ENCODE measurements at places on chromosomes 2 and 18.

- DNase-seq: no peak
Observed at GRCh38 chr2:19503406-19503805, 145.0 kb upstream of the OSR1 start.

- DNase-seq: no peak
Observed at GRCh38 chr2:132936791-132937190, 266.8 kb upstream of the LYPD1 start.

DNA sequence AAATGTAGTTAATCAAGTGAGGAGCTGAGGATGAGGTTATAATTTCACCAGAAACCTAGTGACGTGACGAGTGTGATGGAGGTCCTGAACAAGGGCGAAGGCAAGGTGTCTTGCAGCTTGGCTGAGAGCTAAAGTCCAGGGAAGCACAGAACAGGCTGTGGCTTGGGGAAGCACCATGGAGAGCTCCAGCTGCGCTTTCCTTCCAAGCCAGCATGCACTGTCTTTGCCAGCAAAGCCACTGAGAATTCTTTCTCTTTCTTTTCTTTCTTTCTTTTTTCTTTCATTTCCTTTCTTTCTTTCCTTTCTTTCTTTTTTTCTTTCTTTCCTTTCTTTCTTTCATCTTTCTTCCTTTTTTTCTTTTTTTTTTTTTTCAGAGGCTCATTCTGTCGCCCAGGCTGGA, 239.3 kb downstream of the FBXO15 start:
- DNase-seq: no peak

DNA sequence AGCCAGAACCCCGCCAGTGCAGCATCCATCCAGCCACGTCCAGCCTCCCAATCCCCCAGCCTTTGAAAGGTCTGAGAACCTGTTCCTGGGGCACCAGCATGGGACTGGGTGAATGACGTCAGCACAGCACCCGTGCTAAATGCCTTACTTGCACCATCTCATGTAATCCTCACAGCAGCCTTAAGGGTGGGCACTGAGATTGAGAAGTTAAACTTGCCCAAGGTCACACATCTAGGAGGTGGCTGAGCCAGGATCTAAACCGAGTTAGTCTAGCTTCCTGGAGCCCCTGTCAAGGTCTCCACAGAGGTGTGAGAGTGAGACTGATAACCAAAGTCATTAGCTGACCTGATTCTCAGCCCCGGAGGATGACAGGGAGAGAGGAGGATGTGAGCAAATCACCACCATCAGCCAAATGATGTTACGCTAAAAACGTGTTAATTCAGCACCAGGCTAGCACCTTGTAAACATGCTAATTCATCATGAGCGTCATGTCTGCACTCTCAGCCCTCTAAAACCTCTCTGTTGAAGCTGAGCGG, 4.6 kb downstream of the CD8A start:
- no peak for DNase-seq

- DNase-seq: no peak
Observed at GRCh38 chr2:148602885-148603561, 41.5 kb upstream of the EPC2 start.

GRCh38 chr2:41927581-41928264, 120.1 kb upstream of the PKDCC start:
- DNase-seq: no peak

DNA sequence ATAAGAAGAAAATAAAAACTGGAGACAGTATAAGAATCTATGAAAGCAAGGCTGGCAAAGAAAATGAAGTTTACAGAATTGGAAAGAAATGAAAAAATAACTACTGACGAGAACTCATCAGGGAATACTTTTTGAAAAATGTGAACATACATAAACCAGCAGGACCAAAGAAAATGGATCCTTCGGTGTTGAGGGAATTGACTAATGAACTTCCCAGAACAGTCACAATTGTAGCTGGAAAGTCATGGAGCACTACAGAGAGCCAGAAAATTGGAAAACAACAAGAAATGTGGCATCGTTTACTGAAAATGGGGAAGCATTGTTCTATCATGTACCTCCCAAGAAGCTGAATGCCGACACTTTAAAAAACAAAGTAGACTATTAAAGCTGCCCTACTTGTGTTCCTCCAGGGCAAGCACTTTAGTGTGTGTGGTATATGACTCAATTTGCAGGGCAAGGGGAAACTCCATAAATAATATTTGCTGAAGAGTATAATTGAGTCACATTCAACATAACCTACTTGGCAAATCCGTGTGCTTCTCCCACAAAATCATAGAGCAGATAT, 1221.6 kb upstream of the NRXN1 start:
- no peak for DNase-seq

GRCh38 chr2:47869859-47870595, 36.3 kb downstream of the FBXO11 start:
- DNase-seq: no peak

GRCh38 chr2:175880-176820, 87.7 kb downstream of the SH3YL1 start:
- no peak for DNase-seq

- DNase-seq: no peak
Observed at GRCh38 chr2:120629241-120629895, 106.3 kb upstream of the GLI2 start.

DNA sequence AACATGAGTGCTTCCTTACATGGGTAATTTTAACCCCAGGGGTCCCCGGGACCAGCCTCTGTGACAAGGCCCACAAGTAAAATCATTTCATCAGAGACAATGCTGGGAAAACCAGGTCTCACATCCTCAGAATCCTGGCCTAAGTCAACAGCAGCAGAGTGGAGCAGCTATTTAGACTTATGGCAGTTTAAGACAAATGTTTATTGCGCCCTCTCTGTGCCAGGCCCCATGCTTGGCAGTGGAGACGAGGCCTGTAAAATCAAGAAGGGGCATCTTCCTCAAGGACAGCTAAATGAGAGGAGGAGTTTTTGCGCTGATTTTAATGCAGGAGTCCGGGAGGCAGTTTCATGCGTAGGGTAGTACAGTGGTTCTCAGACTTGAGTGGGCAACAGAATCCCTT, 56.0 kb upstream of the ACAA2 start:
- no peak for DNase-seq

DNA sequence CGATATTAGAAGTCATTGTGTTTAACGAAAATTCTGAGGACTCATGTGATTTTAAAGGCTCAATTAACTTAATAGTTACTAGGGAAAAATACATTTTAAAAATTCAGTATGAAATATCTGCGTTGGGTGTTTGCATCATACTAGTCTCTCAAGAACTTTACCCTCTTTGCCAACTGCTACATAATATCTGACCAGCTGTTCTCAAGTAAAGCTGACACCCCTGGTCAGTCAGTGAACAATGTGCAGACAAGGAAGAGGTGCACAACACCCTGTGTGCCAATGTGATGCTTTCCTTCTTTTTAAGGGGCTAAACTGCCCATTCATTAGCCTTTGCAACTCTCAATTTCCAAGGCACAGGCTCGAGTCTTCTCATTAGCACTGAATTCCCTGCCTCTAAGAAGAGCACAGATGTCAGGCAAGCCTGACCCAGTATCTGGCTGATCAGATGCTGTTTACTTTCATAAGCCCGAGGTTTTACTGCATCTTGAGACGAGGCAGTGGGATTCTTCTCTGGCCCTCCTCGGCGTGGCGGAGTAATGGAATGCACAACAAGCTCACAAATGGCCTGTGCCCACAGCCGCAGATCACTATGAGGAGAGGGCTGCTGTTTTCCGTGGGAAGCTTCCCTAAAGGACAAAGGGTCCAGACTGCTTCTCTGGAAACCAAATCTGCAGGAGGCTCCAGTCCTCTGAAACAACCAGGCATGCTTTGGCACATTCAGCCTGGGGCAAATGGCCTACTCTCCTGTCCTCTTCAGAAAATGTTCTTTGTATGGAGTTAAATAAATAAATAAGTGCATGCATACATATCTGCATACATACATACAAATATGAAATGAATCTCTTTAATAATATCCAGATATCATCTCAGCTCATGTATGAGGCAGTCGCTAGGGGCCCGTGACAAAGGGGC, 240.3 kb downstream of the ZNF521 start:
- no peak for DNase-seq

DNA sequence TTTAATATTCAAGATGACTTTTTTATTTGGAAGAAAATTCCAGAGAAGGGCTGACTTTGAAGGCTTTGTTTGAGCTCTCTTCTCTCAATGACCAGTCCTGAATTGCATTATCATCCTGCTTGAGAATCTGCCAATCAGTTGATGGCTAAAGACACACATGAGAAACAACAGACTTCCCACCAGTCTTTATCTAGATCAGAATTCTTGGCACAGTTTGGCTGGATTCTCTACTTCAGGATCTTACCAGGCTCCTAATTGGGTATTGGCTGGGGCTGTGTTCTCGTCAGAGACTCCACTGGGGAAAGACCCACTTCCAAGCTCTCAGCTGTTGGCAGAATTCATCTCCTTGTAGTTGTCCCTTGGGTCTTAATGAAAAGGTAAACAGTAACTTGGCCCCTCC, 86.0 kb downstream of the WDSUB1 start:
- DNase-seq: no peak

DNA sequence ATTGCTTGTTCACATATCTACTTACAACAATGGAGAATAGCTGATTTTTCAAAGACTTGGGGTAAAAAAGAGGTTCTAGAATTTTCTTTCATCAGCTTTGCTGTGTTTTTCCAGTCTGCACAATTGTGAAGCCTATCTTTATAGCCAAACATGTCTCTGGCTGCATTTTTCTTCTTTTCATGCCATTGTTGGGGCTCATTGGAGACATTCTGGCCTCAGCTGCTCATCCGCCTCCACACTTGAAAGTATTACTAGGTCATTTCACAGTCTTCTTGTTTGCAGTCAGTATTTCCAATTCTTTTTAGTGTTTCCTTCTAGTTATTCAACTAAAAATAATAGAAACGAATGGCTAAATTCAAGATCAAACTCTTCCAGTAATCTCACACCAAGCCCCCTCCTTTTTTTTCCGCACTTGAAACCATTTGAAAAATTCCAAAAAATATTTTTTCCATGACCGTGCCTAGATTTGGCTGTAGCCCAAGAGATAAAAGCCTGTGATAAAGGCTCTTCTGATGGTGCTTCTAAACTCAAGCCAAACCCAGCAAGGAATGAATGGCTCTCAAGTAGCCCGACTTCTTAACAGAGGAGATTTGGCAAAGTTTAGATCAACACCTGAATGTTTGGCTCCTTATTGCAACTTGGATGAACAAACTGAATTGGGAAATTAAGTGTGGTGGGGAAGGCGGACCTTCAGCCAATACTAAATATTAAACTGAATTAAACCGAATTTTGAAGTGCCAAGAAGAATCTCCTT, 103.4 kb downstream of the NRP2 start:
- no peak for DNase-seq

GRCh38 chr2:28063492-28063962, 173.0 kb downstream of the BABAM2 start:
- no peak for DNase-seq

DNA sequence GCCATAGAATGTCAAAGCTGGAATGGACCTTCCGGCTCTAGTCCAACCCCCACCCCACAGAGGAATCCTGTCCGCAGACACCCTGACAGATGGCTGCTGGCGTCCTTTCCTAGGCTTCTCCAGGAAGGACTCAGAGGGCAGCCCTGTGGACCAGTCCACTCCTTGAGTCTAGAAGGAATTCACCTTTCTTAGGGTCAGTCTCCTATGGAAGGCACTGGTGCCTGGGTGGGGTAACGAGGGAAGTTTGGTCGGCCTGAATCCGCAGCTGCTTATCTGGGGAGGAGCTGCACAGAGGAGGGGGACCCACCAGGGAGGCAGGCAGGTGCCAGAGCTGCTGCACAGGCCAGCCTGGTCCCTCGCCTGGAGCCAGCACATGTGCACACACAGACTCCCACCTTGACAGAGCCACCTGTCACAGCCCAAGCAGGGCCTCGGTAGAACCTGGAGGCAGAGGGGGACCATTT, 2.5 kb downstream of the DNMT3A start:
- DNase-seq: no peak

GRCh38 chr18:13548106-13548819, 178.1 kb downstream of the FAM210A start:
- DNase-seq: no peak

DNA sequence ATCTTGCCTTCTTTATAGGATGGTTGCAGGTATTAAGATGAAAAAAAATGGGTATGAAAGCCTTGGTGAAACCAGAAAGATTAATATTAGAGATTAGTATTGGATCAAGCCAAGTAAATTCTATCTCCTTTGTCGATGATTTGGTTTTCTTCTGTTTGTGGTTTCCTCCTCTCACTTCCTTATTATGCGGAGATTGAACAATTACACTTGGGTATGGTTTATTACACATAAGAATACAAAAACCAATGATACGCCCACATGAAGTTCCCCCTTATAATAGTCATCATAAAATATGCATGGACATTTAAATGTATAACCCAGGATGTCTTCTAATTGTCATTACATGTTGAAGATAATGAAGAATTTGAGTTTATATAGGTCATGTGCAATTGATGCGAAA, 4.9 kb downstream of the LTBP1 start:
- no peak for DNase-seq

DNA sequence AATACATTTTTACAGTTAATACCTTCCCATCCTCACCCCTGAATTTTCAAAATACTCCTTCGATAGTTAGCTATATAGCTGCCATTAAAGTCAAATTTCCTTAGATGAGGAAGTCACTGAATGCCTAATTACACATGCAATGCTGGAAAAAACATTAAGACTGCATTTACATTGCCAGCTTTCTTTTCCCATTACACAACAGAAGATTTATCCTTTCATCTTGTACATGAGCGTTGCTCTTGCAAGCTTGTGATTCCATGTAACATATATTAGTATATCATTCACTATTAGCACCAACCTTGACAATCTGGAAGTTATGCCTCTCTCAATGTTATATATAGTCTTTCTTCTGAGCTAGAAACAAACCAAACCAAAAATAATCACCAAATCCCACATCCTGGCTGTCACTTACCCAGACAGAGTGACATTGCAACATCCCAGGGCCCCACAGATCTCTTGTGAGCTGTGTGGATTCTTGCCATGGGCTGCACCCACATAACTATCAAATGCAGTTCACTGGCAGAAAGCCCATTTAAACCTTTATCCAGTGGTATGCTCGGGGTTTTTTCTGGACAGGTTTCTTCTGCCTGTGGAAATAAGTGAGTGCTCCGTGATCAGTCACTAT, 79.2 kb upstream of the PAPOLG start:
- no peak for DNase-seq

DNA sequence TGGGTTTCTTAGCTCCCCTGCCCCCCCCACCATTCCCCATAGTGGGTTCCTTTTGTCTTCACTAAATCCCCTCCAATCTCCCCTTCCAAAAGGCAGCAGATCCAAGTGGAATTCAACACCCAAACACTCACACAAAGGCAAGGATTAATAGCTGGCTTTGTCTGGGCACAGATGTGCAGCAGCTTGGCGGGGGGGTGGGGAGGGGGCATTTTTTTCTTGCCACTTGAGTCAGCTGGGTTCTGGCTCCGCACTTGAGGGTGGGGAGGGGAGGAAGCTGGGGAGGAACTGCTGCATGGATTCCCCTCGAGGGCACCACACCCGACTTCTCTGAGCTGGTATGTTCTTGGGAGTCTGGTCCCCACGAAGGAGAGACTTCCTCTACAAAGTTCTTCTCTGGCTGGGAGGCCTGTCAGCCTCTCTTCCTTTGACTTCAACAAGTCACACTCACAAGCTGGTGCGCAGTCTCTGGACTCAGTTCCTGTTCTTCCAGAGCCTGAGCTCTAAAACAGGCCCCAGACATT, 36.0 kb downstream of the SERTAD2 start:
- DNase-seq: no peak

- DNase-seq: no peak
Observed at GRCh38 chr2:197803033-197803444, 1.4 kb upstream of the PLCL1 start.

GRCh38 chr2:125167152-125167551, 1142.1 kb downstream of the CNTNAP5 start:
- DNase-seq: no peak

GRCh38 chr18:75201282-75202270, 7.4 kb downstream of the PTGR3 start:
- no peak for DNase-seq

All from T1000 (cell line).